B cell (primary cell): ENCODE measurements at places on chromosomes 16 and 17.

DNA sequence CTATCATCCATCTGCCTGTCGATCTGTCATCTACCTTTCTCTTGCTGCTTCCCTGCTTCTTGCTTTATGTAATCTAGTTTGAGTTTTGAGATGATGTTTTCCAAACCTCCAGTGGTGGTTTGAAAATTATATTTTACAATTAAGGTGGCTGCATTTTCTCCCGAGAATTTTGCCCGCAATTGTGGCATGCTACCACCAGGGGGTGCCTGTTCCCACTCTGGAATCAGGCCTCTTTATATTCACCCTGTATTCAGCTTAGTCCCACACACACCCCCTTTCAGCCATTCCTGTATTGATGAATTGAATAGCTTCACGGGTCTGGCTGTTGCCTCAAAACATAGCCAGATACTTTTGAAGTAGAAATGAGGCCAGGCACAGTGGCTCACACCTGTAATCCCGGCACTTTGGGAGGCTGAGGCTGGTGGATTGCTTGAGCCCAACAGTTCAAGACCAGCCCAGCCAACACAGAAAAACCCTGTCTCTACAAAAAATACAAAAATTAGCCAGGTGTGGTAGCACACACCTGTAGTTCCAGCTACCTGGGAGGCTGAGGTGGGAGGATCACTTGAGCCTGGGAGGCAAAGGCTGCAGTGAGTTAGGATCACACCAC lies 3.2 kb downstream of the PRSS22 start:
- H3K4me1 ChIP-seq = peaks cover 14% of the 10 kb centered on the region
- no peak for DNase-seq
- no peak overlapping the region for H3K27ac ChIP-seq
- H3K4me3 ChIP-seq = no peak overlapping the region
- peaks cover 45% of the 10 kb centered on the region for H3K27me3 ChIP-seq

- no peak overlapping the region for H3K27ac ChIP-seq
- H3K4me1 ChIP-seq = no peaks in the 10 kb centered on the region
- no peaks in the 10 kb centered on the region for H3K27me3 ChIP-seq
Observed at GRCh38 chr17:18877104-18877645, 19.2 kb downstream of the PRPSAP2 start.

DNA sequence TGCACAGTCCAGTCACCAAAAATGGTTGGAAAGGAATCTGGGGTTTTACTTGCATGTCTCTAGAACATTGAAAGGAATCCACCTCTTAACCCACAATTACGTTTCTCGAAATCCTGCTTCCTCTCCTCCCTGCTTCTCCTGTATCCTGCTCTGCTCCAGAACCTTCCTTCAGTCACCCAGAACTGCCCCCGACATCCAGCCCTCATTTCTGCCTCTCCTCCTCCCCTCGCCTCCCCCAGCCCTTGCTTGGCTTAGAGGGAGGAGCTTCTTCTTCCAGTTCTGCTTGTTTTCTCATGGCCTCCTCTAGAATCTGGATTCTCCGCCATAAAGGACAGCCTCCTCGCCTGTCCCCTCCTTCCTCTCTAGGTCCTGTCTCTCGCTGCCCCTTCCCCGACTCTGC lies 48.3 kb downstream of the ZDHHC7 start:
- no peak for DNase-seq
- H3K4me1 ChIP-seq = no peaks in the 10 kb centered on the region
- H3K27ac ChIP-seq = no peak overlapping the region
- H3K36me3 ChIP-seq = no peaks in the 10 kb centered on the region
- H3K4me3 ChIP-seq = no peak overlapping the region

DNA sequence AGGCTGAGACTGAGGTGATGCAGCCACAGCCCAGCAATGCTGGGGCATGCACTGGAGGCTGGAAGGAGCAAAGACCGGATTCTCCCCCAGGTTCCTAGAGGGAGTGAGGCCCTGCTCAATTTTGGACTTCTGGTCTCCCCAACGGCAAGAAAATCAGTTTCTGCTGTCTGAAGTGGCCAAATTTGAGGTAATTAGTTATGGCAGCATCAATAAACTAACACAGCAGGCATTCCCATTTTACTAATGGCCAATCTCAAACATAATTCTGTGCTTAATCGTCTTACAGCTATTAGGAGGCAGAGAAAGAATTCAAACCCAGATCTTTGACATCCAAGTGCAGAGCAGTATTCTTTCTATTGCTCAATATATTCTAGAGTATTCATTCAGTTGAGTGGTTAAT lies 16.2 kb downstream of the NETO2 start:
- no peak for DNase-seq
- H3K4me1 ChIP-seq = no peaks in the 10 kb centered on the region
- H3K27ac ChIP-seq = no peak overlapping the region
- H3K4me3 ChIP-seq = no peak overlapping the region

- H3K4me1 ChIP-seq = no peaks in the 10 kb centered on the region
- DNase-seq = no peak
- H3K4me3 ChIP-seq = no peak overlapping the region
- no peak overlapping the region for H3K27ac ChIP-seq
Observed at GRCh38 chr17:11736613-11737312, 138.5 kb downstream of the DNAH9 start.

GRCh38 chr17:66602659-66603384 lies 232.1 kb upstream of the CACNG5 start:
- peaks cover 2% of the 10 kb centered on the region for H3K27me3 ChIP-seq
- no peak overlapping the region for H3K27ac ChIP-seq
- DNase-seq = no peak
- H3K4me3 ChIP-seq = no peak overlapping the region
- H3K36me3 ChIP-seq = no peaks in the 10 kb centered on the region
- H3K4me1 ChIP-seq = no peaks in the 10 kb centered on the region

GRCh38 chr16:19804538-19805323 lies 79.9 kb downstream of the GPRC5B start:
- DNase-seq = no peak
- no peaks in the 10 kb centered on the region for H3K27me3 ChIP-seq
- H3K27ac ChIP-seq = no peak overlapping the region
- no peak overlapping the region for H3K4me3 ChIP-seq
- H3K36me3 ChIP-seq = no peaks in the 10 kb centered on the region
- peaks cover 6% of the 10 kb centered on the region for H3K4me1 ChIP-seq

DNA sequence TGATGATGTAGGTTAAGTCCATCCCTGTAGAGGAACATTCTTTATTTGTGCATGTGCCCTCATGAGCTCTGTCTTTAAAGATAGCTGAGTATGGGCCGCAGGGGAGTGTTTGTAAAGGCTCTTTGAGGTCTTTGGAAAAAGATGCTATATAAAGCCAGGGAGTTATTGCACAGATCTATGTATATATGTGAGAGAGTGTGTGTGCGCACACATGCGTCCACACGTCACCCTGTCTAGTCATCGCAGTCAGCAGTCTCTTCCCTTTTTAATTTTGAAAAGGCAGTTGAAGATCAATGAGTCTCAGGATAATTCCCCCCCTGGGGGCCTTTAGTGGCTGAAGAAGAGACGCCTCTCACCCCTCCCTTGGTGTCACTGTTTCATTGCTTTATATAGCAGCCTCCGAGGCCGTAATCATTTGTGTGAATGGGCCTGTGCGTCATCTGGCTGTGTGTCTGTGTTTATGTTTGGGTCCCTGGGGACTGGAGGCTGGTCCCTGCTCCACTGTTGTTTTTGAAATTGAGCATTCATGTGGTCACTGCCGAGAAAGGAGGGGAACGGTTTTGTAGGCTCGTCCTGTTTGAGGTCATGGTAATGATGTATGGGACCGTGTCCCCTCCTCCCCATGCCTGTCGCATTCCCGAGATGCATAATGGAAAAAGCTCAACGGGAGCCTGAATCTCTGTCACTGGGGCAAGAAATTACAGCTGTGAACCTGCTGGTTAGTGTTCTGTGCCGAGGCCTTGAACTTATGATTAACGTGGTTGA lies 143.9 kb downstream of the SNX29 start:
- no peak for DNase-seq
- no peaks in the 10 kb centered on the region for H3K27me3 ChIP-seq
- peaks cover 36% of the 10 kb centered on the region for H3K36me3 ChIP-seq
- no peak overlapping the region for H3K4me3 ChIP-seq

DNA sequence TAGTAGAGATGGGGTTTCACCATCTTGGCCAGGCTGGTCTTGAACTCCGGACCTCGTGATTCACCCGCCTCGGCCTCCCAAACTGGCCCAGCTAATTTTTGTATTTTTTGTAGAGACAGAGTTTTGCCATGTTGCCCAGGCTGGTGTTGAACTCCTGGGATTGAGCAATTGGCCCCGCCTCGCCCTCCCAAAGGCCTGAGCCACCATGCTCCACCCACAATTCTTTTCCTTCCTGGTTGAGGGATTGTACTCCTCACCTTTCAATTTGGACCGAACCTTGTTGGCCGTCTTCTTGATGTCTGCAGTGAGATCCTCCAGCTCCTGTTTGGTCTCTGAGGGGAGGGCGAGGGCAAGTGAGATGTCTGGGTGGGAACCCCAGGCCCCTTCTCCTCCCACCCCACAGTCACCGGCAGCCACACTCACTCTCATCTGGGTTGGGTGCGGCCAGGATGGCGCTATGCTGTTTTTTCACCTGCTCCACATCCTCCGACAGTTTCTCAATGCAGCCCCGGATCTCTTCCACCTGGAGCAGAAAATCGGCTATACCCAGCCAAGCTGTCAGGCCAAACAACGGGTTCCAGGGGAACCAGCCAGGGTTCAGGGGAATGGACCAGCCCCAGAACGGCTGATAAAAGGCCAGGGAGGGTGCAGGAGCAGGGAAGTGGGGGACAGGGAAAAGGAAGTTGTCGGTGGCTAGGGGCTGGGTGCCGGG lies 9.6 kb downstream of the STX1B start:
- no peak overlapping the region for H3K27ac ChIP-seq
- peaks cover 9% of the 10 kb centered on the region for H3K4me1 ChIP-seq
- no peaks in the 10 kb centered on the region for H3K27me3 ChIP-seq
- no peak for DNase-seq

- no peak for DNase-seq
- H3K36me3 ChIP-seq = peaks cover 21% of the 10 kb centered on the region
- no peaks in the 10 kb centered on the region for H3K27me3 ChIP-seq
- peaks cover 35% of the 10 kb centered on the region for H3K4me1 ChIP-seq
- peak overlapping the region; percentile 89 for H3K4me3 ChIP-seq
Observed at GRCh38 chr17:63840591-63841349, 1.7 kb downstream of the SMARCD2 start.

DNA sequence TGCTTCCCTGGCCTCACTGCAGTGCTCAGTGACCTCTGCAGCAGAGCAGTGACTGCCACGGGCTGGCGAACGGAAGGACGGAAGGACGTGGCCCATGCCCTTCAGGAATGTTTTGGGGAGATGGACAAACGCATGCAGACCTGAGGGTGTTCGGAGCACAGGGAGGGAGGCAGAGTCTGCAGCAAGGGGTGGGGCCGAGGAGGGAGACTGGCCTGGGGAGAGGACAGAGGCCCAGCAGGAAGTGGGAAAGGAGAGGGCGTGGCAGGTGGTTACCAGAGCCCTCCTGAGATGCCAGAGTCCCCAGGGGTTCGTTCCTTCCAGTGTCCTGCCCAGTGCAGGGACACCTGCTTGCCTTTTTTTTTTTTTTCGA lies 21.9 kb downstream of the ADORA2B start:
- peaks cover 28% of the 10 kb centered on the region for H3K27me3 ChIP-seq
- H3K27ac ChIP-seq = no peak overlapping the region
- H3K36me3 ChIP-seq = no peaks in the 10 kb centered on the region
- no peak overlapping the region for H3K4me3 ChIP-seq
- no peak for DNase-seq

- H3K27ac ChIP-seq = no peak overlapping the region
- DNase-seq = no peak
- H3K4me3 ChIP-seq = no peak overlapping the region
- no peaks in the 10 kb centered on the region for H3K27me3 ChIP-seq
- no peaks in the 10 kb centered on the region for H3K4me1 ChIP-seq
Observed at GRCh38 chr17:807523-808294, 25.6 kb downstream of the MRM3 start.

- no peaks in the 10 kb centered on the region for H3K36me3 ChIP-seq
- H3K4me3 ChIP-seq = no peak overlapping the region
- H3K27ac ChIP-seq = no peak overlapping the region
- DNase-seq = no peak
- H3K27me3 ChIP-seq = peaks cover 1% of the 10 kb centered on the region
- H3K4me1 ChIP-seq = no peaks in the 10 kb centered on the region
Observed at GRCh38 chr16:19913340-19913645, 28.6 kb upstream of the GPRC5B start.

DNA sequence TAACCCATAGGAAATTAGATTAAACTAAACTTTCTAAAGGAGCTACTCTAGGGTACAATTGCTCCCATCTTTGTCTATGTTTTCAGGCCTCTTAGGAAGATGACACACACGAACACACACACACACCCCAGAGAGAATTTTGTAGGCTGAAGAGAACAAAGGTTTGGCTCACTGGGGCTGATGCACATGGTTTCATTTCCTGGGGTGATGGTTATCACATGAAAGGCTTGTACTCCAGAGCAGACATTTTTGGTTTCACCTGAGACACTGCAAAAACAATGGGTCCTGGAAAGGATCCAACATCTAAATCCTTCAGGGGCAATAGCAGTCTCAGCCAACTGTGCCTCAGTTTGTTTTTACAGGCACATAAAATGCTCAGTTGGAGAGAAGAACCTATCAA lies 62.8 kb downstream of the GRB7 start:
- peaks cover 63% of the 10 kb centered on the region for H3K4me1 ChIP-seq
- no peaks in the 10 kb centered on the region for H3K27me3 ChIP-seq
- peak overlapping the region; percentile 44 for H3K27ac ChIP-seq
- peaks cover 35% of the 10 kb centered on the region for H3K36me3 ChIP-seq
- peak; percentile 64 for DNase-seq

GRCh38 chr16:58584831-58585505 lies 44.7 kb downstream of the CNOT1 start:
- H3K4me3 ChIP-seq = no peak overlapping the region
- peaks cover 23% of the 10 kb centered on the region for H3K36me3 ChIP-seq
- no peaks in the 10 kb centered on the region for H3K4me1 ChIP-seq
- H3K27me3 ChIP-seq = no peaks in the 10 kb centered on the region
- H3K27ac ChIP-seq = no peak overlapping the region

DNA sequence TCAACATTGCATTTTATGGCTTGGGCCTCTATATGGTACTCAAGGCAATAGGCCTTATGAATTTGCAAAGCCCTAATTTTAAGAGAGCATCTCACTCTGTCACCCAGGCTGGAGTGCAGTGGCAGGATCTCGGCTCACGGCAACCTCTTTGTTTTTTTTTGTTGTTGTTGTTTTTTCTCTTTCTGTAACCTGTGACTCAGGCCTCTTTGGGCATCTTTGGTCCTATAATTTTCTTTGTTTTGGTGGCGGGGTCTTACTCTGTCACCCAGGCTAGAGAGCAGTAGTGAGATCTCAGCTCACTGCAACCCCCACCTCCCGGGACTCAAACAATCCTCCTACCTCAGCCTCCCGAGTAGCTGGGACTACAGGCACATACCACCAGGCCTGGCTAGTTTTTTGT lies 21.8 kb upstream of the HERPUD1 start:
- no peak for DNase-seq
- H3K36me3 ChIP-seq = no peaks in the 10 kb centered on the region
- H3K4me1 ChIP-seq = peaks cover 53% of the 10 kb centered on the region

GRCh38 chr16:69105501-69106361 lies at the start of gene HAS3:
Gene HAS3 (plus strand): TSS chr16:69105653. CDS start chr16:69109396, 3,743 bp downstream.
- peak; percentile 44 for DNase-seq
- peaks cover 13% of the 10 kb centered on the region for H3K27me3 ChIP-seq
- H3K4me3 ChIP-seq = peak within 1 kb of the TSS; percentile 58
- no peak within 1 kb of the TSS for H3K27ac ChIP-seq
- peaks cover 28% of the 10 kb centered on the region for H3K4me1 ChIP-seq
